ENCODE measurements at places on chromosomes 2 and 18.

DNA sequence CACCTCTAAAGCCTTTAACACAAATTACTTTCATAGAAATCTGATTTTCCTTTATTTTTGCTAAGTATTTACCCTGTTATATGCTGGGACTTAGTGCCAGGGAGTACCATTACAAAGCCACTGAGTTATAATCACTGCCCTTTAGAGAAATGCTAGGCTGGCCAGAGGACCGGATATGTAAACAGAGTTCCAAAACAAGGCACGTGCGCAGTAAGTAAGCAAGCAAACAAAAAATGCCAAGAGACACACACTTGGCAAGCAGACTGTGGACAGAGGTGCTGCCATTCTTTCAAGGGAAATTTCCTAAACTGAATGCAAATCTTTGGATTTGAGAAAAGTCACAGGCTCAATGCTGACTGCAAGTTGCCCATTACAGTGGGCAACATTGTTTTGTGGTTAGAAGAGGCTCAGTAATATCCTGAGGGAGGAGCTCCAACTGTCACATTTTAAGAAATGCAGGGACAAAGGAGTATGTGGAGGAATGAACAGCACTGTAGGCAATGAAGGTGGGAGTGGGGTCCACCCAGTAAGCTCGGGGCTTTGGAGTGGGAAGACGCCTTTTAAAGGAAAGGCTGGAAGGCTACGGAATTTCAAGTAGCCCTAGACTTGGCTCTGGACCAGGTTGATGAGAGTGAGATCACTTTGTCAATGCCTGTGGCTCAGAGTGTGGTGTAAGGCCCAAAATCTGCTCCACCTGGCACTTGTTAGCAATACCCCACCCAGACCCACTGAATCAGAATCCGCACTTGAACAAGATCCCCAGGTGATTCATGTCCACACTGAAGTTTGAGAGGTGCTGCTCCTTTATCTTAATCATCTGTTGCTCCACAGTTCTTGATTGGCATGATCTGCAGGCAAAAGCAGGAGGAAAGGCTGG lies 2.1 kb upstream of the PARD6G start:
- no peak for ATAC-seq

DNA sequence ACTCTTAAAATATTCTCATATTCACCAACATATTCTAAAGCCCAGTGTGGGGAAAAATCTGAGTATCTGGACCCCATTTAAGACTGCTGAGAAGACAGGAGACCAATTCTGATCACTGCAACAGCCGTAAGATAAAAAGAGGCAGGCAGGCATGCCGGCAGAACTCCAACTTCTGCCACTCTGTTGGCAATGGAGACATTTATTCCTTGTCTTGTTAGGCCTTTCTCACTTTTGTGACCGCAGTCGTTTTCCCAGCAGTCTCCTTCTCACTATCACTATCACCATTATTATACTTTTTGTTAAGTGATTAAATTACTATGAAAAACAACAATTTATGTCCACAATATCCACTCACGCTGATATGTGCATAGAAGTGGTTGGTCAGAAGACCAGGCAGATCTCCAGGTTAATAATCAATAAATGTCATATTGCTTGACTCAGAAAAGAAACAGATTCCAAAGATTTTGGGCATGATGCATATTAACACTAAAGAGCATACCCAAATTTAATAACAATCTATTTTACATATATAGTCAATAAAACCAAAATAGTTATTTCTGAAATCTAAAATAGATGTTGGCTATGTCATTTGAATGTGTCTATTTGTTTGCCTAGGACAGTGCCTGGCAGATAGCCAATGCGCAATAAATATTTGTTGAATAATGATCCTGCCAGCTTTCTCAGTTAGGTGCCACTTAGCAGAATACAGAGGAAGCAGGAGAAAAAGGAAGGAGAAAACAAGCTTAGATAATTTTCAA lies 38.2 kb downstream of the SESTD1 start:
- ATAC-seq, result no peak

DNA sequence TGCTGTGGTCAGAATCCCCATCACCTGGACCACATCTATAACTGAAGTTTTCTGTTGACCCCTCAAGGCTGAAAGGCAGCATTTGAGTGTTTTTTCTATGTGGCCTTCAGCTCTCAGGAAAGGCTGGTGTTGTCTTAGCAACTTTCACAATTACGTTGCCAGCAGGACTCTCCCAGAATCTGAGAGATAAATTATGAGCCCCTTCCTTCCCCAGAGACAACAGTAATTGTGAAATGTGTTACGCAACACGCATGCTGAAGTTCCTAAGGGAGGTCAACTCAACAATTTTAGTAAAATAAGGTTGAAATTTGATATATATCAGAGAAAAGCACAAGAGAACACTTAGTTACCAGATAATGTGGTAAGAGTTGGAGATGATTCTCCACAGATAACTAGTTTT lies 216.5 kb upstream of the SLC8A1 start:
- ATAC-seq, result no peak

DNA sequence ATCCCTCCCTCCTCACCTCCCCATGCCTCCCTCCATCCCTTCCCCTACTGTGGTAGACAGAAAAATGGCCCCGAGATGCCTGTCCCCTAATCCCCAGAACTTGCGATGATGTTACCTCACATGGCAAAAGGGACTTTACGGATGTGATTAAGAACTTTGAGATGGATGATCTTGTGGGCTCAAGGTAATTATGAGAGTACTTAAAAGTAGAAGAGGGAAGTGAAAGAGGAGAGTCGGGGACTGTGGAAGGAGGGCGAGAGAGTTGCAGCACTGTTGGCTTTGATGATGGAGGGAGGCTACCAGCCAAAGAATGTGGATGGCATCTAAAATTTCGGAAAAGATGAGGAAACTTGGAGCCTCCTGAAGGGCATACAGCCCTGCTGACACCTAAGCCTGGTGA lies 66.5 kb downstream of the AGAP1 start:
- no peak for ATAC-seq

GRCh38 chr18:23331091-23331920 lies 121.8 kb upstream of the RIOK3 start:
- no peak for ATAC-seq

DNA sequence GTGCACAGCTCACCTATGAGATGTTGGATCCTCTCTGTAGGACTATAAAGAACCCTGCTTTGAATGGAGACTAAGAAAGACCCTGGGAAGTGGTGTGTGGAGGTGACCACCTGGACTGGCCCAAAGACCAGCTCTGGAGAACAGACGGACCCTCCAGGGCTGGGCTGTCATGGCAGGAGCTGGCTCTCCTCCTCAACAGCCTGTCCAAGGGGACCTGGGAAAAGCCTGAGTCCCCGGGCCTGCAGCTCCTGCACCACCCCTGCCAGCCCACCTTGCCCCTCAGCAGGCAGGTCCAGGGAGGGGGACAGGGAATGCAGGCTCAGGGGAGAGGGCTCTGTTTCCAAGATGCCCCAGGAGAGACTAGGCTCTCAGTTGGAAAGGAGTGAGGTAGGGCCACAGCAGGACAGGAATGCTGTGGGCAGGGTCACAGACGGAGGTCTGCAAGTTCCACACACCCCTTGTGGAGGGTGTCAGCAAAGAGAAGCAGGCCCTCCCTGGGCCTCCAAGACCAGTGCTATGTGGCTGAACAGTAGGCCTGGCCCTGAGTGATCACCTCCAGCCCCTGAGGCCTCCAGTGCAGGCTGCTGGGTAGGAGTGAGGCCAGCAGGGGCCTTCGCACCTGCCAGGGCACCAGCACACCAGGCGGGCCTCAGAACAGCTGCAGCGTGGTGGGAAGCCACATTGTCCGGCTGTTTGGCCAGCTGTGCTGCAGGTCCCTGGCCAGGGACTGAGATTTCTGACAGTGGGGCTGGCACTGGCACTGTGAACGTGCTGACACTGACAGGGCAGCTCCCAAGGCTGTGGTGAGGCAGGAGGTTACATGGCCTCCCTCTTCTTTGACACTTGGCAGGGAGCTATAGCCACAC lies 86.4 kb upstream of the OTOS start:
- no peak for ATAC-seq

DNA sequence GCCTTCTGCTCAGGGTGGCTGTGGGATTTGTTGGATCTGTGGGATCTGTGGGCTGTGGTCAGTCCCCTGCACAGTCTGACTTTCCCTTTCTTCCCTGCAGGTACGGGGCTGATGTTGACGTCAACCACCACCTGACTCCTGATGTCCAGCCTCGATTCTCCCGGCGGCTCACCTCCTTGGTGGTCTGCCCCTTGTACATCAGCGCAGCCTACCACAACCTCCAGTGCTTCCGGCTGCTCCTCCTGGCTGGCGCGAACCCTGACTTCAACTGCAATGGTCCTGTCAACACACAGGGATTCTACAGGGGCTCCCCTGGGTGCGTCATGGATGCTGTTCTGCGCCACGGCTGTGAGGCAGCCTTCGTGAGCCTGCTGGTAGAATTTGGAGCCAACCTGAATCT lies 17.5 kb downstream of the ASB1 start:
- no peak for ATAC-seq

DNA sequence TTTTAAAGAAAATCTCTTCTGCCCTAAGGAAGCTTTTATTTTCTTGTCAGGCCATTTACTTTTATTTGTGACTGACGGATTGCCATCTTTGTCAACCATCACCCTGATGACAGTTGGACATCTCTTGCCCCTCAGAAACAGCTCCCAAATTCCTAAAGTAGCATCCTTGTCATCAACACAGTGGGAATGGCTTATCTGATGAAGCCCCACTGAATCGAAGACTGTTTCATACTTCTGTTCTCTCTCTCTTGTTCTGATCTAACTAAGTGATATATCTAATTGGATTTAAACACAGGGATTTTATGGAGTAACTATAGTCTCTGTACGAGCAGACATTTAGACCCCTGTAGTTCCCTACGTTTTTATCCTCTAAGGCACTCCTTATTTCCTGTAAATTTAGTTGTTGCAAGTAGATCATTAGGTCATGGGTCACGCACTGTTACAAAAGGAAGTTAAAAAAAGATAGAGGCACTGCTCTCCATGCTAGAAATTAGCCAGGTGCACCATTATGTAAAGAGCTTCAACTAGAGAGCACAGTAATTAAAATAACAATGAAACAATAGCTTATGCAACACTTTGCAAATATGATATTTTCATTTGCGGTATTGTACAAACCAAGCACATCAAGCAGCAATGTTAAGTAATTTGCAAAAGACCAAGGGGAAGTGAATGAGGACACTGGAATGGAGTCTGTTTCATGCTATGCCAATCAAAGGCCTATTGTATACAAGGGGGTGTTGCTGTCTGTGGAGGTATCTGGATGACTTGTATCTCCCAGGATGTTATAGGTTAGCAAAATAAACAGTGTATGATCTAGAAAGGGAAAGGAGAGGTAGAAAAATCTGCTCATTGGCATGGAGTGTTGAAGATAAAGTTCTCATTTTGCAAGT lies 284.7 kb downstream of the LRRTM1 start:
- no peak for ATAC-seq

GRCh38 chr2:30481323-30481800 lies 34.3 kb downstream of the LCLAT1 start:
- ATAC-seq, result no peak

GRCh38 chr2:187198136-187198535 lies 249.9 kb downstream of the CALCRL start:
- no peak for ATAC-seq

DNA sequence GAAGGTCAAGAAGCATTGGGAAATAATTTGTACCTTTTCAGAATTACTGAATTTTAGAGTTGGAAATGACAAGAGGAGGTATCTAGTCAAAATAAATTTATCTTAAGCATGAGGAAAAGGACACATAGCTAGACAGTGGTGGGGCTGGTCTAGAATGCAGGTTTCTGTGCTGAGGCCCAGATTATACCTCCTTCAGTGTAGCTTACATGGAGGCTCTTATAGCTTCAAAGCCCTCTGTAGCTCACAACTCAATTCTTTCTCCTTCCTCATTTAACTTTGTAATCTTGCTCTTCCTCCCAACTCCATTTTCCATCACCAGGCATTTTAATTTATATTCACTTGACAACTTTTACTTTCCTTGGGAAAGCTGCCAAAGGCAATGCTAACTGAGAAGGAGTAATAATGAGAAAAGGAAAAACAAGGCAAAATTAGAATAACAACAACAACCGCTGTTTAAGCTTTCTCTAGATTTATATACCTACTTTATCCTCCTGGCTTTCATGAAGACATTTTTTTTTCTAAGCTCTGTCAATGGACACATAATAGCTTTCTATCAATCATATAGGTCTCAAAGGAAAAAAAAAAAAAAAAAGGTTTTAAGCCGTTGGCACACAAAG lies 58.5 kb downstream of the CLHC1 start:
- no peak for ATAC-seq

- peak; percentile 96 for ATAC-seq
These were observed 112.2 kb downstream of the ZNF385B start for GRCh38 chr2:179749210-179749609.

GRCh38 chr2:199819746-199820145 lies 31.2 kb downstream of the FTCDNL1 start:
- no peak for ATAC-seq

DNA sequence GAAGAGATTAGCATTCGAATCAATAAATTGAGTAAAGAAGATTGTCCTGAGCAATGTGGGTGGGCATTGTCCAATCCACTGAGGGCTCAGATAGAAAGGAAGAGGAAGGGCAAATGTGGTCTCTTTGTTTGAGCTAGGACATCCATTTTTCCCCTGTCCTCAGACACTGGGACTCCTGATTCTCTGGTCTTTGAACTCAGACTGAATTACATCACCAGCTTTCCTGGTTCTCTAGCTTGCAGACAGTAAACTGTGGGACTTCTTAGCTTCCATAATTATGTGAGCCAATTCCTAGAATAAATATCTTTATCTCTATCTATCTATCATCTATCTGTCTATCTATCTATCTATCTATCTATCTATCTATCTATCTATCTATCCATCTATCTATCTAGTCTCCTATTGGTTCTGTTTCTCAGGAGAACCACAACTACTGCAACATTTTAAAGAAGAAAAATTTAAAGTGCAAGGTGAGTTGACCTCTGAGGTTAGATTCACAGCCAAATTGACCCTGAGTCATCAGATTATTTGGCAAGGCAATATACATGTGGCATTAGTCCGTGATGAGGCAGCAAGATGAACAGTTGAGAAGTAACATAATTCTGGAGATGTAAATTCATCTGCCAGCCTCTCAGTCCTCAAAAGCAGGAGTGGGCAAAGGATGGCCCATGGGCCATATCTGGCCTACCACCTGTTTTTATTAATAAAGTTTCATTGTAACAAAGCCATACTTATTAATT lies 191.4 kb downstream of the PDE11A start:
- no peak for ATAC-seq

DNA sequence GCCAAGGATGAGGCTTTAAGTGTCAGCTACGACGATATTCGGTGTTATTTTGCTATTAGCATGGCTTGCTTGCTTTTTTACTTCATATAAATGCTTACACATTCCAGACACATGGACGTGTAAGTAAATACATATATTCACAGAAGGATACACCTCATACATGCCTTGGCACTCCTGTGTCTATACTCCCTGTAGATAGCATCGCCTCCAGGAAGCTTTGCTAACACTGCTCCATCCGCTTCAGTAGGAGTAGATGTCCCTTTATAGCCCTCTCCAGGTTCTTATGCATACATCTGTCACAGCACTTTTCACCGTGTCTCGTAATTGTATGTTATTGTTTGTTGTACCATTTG lies 27.5 kb upstream of the KCTD1 start:
- ATAC-seq, result no peak

DNA sequence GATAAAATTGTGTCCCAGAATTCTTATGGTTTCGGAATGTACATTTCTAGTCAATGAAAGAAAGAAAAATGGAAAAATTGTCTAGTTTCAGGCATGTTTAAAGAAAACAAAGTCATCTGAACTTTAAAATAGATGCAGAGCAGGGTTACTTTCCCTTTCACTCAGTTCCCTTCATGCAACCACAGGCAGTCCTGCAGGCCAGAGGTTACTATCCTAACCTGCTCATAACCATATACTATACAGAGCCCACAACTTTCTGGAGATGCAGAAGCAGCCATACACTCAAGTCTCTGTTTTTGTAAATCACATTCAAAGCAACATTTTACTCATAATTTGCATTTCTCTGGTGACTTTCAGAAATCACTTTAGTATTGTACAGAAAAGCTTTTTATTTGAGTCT lies 690.3 kb downstream of the MBD2 start:
- no peak for ATAC-seq

Data from SK-N-SH treated with all-trans-retinoic acid at 6 μM for 48 hours (cell line).